ENCODE measurements at places on chromosomes 7 and 10.

GRCh38 chr7:79420464-79420863 lies 33.0 kb downstream of the MAGI2 start:
- no peak for DNase-seq

- DNase-seq: no peak
Observed at GRCh38 chr7:139695588-139695987, 82.2 kb downstream of the HIPK2 start.

DNA sequence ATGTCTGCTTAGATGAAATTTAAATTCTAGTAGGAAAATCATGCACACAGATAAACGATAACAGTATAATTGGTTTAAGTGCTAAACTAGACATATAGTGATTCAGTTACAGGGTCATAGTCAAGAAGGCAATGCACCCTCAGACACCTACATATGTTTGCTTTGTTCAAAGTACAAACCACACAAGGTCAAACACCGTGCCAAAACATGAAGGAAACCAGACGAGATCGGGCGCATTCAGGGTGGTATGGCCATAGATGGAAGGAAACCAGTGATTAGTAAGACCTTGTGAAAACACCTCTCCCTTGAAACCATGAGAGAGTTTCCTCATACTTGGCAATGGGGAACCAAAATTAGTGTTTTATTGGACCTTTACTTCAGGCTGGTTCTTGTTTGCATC lies 906.9 kb downstream of the PCDH15 start:
- no peak for DNase-seq

- DNase-seq: no peak
Observed at GRCh38 chr7:139036901-139037300, 1.1 kb upstream of the ZC3HAV1L start.

GRCh38 chr10:110170142-110170971 lies 37.0 kb upstream of the MXI1 start:
- no peak for DNase-seq

GRCh38 chr7:88291398-88292173 lies 15.1 kb downstream of the STEAP4 start:
- DNase-seq: no peak
